Left ventricle myocardium inferior (tissue), 1 donor: ENCODE measurements at places on chromosomes 3 and 15. TPM values are rescaled to one million over a fixed set of nuclear protein-coding genes. Genes with fewer than 3 reads are reported as not detected.
A peak's percentile ranks its signal among the peaks of the same experiment; 100 is the strongest.

GRCh38 chr15:37880009-37880834, 54.2 kb upstream of the TMCO5A start:
- DNase-seq, result no peak
- H3K36me3 ChIP-seq, result no peaks in the 10 kb centered on the region
- peaks cover 9% of the 10 kb centered on the region for H3K4me1 ChIP-seq
- H3K27me3 ChIP-seq, result no peaks in the 10 kb centered on the region
- H3K27ac ChIP-seq, result no peak overlapping the region

DNA sequence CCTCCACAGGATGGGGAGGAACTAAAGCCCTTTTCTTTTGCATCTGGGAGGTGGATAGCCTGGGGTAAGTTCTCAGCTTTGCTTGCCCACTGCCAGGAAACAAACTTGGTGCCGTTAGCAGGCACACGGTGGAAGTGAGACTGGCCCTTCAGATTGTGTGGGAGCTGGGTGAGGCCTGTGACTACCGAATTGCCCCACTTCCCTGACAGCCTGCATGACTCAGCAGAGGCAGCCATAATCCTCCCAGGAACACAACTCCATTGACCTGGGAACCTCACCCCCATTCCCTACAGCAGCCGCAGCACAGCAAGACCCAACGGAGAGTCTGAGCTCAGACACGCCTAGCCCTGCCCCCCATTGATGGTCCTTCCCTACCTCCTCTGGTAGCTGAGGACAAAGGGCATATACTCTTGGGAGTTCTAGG, 282.6 kb downstream of the KLF13 start:
- no peak for DNase-seq
- no peak overlapping the region for H3K4me3 ChIP-seq
- no peaks in the 10 kb centered on the region for H3K27me3 ChIP-seq
- H3K4me1 ChIP-seq, result peaks cover 6% of the 10 kb centered on the region
- no peaks in the 10 kb centered on the region for H3K36me3 ChIP-seq
- H3K27ac ChIP-seq, result no peak overlapping the region

DNA sequence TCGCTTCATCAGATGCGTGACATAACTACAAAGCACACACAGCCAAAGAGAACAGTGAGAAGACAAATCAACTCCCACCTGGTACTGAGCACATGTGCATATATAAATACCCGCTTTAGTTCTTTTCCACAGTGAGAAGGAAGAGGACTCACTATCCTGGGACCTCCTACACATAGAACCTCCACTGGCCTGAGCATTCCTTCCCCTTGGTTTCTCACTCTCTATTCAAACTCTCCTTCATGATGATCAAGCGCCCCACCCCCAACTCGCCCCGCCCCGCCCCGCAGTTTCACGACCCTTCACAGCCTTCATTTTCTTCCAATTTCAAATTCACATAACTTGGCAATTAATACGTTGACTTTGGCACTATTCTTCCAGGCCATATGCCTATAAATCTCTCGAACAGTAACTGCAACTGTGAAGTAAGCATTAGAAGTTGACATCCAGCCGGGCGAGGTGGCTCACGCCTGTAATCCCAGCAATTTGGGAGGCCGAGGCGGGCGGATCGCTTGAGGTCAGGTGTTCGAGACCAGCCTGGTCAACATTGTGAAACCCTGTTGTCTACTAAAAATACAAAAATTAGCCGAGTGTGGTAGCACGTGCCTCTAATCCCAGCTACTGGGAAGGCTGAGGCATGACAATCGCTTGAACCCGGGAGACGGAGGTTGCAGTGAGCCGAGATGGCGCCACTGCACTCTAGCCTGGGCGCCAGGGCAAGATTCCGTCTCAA, 1.1 kb downstream of the RPS17 start:
- H3K36me3 ChIP-seq, result peaks cover 49% of the 10 kb centered on the region
- peaks cover 54% of the 10 kb centered on the region for H3K4me1 ChIP-seq
- peak overlapping the region; percentile 81 for H3K4me3 ChIP-seq
- no peak for DNase-seq
- H3K27me3 ChIP-seq, result no peaks in the 10 kb centered on the region
- peak overlapping the region; percentile 90 for H3K27ac ChIP-seq

DNA sequence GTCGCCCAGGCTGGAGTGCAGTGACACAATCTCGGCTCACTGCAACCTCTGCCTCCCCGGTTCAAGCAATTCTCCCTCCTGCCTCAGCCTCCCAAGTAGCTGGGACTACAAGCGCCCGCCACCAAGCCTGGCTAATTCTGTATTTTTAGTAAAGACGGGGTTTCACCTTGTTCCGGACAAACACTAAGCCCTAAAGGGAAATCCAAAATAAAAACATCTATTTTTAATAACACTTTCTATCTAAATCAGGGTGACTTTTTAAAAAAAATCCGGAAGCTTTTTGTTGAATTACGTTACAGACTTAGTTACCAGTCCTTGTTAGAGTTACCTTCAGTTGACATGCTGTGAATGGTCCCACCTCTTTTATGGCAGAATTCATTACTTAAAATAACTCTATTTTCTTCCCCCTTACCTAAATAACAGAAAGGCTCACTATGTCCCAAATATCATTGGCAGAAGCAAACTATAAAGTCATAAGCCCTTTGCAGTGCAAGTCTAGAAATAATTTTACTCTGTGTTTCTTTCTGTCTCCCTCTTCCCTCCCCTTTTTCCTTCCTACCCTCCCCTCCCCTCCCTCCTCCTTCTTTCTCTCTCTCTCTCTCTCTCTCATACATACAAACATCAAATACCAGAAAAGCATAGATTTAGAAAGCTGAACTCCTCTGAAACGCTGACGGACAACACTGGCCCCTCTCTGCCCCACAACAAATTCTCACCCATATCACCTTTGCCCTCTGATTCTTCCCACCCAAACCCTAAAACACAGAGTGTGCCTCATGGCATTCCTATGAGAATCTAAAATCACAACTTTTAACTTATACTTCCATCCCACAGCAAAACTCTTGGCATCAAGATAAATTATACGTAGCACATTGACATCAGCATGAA, 18.3 kb downstream of the THBS1 start:
- no peak overlapping the region for H3K27ac ChIP-seq
- H3K4me1 ChIP-seq, result peaks cover 3% of the 10 kb centered on the region
- H3K4me3 ChIP-seq, result no peak overlapping the region
- DNase-seq, result no peak
- peaks cover 28% of the 10 kb centered on the region for H3K36me3 ChIP-seq

Gene IL5RA
- not detected for total RNA-seq

- H3K4me3 ChIP-seq, result peak overlapping the region; percentile 76
- H3K4me1 ChIP-seq, result peaks cover 69% of the 10 kb centered on the region
- DNase-seq, result no peak
- H3K36me3 ChIP-seq, result no peaks in the 10 kb centered on the region
- H3K27me3 ChIP-seq, result peaks cover 54% of the 10 kb centered on the region
Observed at GRCh38 chr15:37101980-37102304, 1.6 kb upstream of the MEIS2 start.

- H3K27me3 ChIP-seq, result no peaks in the 10 kb centered on the region
- DNase-seq, result no peak
- H3K4me1 ChIP-seq, result no peaks in the 10 kb centered on the region
- H3K4me3 ChIP-seq, result no peak overlapping the region
- no peaks in the 10 kb centered on the region for H3K36me3 ChIP-seq
Observed at GRCh38 chr3:106748472-106749262, 628.6 kb upstream of the CCDC54 start.

DNA sequence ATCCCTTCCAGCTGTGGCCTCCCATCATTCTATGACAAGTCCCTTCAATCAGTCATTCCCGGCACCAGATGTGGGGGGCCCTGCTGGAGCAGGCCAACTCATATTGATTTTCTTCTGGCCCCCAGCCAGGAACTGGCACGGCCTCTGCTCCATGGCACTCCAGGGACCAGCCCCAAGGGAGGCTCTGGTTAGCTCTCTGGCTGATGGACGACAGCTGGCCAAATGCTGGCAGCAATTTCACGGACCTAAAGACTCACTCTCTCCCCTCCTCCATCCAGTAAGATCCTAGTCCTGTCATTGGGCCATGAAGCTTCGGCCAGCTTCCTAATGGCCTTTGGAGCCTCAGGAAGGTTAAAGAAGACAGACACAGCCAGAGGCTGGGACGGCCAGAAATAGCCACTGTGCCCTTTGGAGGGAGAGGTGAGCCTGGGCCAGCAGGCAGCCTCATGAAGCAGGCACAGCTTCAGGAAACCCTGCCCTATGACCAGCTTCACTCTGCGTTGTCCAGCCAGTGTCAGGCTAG, 131.0 kb downstream of the MEX3B start:
- H3K4me3 ChIP-seq, result no peak overlapping the region
- peaks cover 55% of the 10 kb centered on the region for H3K4me1 ChIP-seq
- no peaks in the 10 kb centered on the region for H3K27me3 ChIP-seq
- no peaks in the 10 kb centered on the region for H3K36me3 ChIP-seq

- no peak for DNase-seq
- H3K27ac ChIP-seq, result peak overlapping the region; percentile 48
- no peaks in the 10 kb centered on the region for H3K27me3 ChIP-seq
- H3K4me1 ChIP-seq, result peaks cover 30% of the 10 kb centered on the region
- no peak overlapping the region for H3K4me3 ChIP-seq
Observed at GRCh38 chr3:184658223-184658928, 53.5 kb downstream of the MAGEF1 start.

- no peak overlapping the region for H3K27ac ChIP-seq
- H3K27me3 ChIP-seq, result peaks cover 11% of the 10 kb centered on the region
- no peak overlapping the region for H3K4me3 ChIP-seq
- H3K4me1 ChIP-seq, result no peaks in the 10 kb centered on the region
Observed at GRCh38 chr15:79620112-79620857, 188.1 kb downstream of the MINAR1 start.

DNA sequence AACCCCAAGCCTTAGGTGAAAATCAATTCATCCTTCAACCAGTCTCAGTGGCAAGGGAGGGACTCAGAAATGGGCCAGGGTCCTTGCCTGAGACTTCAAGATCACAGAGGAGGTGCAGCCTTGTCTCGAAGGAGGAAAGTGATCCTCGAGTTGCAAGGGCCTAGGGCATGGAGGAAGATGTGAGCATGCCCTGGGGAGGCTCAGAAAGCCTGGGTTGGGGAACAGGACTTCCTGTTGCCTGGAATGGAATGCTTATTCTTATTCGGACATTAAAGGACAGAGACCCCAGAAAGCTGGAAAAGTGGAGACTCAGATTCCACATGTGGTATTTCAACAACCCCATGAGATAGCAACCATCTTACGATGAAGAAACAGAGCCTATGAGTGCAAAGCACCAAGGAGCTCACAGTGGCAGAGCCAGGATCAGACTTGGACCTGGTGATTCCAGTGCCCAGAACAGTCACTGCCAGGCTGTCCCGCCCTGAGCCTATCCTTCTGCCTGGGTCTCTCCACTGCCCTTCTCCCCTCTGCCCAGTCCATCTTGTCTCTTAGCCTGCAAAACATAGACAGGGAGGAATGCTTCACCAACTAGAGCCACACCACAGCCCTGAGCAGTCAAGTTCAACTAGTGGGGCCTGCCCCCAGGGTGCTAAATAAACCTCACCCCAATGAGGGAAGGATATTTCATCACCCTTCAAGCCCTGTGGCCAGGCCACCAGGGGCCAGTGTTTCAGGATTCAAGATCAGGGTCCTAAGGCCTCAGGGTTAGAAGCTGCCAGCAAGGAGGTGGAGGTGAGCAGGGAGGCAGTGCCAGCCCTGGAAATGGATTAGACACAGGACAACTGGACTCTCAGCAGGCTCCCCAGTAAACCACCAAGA, 21.9 kb downstream of the DAPK2 start:
- no peaks in the 10 kb centered on the region for H3K27me3 ChIP-seq
- DNase-seq, result no peak
- peaks cover 93% of the 10 kb centered on the region for H3K4me1 ChIP-seq

Gene C3orf85
- total RNA-seq, result not detected

GRCh38 chr3:129838086-129838485, 55.4 kb downstream of the TMCC1 start:
- H3K4me1 ChIP-seq, result peaks cover 36% of the 10 kb centered on the region
- H3K27me3 ChIP-seq, result no peaks in the 10 kb centered on the region
- no peak overlapping the region for H3K27ac ChIP-seq
- no peak overlapping the region for H3K4me3 ChIP-seq
